ENCODE measurements at places on chromosomes 1 and 21.

- DNase-seq: no peak
Observed at GRCh38 chr1:169694304-169695075, 16.9 kb downstream of the SELL start.

DNA sequence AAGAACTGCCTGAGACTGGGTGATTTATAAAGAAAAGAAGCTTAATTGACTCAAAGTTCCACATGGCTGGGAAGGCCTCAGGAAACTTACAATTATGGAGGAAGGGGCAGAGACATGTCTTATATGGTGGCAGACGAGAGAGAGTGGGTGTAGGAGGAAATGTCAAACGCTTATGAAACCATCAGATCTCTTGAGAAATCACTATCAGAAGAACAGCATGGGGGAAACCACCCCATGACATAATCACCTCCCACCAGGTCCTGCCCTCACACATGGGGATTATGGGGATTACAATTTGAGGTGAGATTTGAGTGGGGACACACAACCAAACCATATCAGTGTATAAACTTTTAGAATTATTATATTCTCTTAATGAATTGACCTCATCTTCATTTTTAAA lies 335.9 kb upstream of the DPYD start:
- no peak for DNase-seq

DNA sequence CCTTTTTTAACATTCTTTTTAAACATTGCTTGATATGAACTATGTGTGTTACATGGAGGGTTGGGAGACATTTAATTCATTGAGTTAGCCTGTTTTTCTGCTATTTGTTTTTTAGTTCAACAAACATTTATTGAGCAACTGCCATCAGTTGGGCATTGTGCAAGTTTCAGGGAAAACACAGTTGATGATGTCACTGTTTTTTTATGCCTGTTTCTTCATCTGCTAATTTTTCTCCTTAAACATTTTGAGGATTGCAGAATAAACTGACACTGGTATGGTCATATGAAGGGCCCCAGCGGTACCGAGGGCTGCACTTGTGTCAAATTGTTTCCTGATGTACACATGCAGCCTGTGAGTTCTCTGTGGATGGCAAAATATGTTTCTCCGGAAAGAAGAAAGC lies 253.0 kb downstream of the FGGY start:
- DNase-seq: peak; percentile 20

DNA sequence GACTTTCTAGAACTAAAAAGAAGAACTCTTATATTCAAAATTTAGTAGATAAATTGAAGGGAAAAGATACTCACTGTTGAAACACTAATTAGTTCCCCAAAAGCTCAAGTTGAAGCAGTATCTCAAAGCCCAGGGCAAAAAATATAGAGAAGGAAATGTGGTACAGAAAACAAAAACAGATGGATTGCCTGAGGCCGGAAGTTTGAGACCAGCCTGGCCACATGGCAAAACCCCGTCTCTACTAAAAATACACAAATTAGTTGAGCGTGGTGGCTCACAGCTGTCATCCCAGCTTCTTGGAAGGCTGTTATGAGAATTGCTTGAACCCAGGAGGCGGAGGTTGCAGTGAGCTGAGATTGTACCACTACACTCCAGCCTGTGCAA lies 36.0 kb downstream of the FAM177B start:
- no peak for DNase-seq

GRCh38 chr1:152034654-152035538 lies 1.9 kb downstream of the S100A11 start:
- DNase-seq: peak; percentile 63

GRCh38 chr1:42952303-42953001 lies 6.2 kb downstream of the SLC2A1 start:
- no peak for DNase-seq

GRCh38 chr1:198228925-198229324 lies 72.1 kb downstream of the NEK7 start:
- DNase-seq: no peak

DNA sequence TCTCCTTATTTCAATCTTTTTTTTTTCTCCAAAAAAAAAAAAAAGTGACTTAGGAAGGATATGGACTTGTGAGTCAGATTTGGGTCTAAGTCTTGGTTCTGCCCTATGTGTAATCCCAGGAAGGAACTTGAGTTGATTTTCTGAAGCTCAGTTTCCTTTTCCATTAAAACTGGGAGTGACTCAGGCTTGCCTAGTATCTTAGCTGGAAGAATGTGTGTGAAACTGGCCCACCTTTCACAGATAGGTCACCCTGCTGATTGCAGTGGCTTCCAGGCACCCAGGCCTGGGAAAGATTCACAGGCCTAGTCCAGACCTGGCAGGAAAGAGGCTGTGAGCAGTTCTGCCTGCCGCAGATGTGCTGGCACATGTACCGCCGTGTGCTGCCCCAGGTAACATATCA lies 218.3 kb upstream of the HOOK1 start:
- DNase-seq: peak; percentile 15

DNA sequence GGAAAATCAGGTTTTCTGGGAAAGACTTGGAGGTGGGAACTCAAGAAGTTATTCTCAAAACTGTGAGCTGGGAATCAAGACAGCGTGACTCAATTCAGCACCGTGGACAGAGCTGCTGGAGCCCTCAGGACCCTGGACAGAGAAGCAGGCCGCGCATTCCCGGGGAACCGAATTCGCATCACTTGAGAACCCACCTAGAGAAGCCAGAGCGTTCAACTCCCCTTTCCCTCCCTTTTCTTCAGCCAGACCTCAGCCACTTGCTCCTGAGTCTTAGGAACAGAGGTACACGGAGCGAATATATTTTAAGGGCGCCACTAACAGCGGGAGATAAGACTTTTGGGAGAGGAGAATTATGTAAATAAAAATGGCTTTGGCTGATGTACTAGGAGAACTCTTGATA lies 2.0 kb upstream of the LIN28A start:
- DNase-seq: peak; percentile 86

DNA sequence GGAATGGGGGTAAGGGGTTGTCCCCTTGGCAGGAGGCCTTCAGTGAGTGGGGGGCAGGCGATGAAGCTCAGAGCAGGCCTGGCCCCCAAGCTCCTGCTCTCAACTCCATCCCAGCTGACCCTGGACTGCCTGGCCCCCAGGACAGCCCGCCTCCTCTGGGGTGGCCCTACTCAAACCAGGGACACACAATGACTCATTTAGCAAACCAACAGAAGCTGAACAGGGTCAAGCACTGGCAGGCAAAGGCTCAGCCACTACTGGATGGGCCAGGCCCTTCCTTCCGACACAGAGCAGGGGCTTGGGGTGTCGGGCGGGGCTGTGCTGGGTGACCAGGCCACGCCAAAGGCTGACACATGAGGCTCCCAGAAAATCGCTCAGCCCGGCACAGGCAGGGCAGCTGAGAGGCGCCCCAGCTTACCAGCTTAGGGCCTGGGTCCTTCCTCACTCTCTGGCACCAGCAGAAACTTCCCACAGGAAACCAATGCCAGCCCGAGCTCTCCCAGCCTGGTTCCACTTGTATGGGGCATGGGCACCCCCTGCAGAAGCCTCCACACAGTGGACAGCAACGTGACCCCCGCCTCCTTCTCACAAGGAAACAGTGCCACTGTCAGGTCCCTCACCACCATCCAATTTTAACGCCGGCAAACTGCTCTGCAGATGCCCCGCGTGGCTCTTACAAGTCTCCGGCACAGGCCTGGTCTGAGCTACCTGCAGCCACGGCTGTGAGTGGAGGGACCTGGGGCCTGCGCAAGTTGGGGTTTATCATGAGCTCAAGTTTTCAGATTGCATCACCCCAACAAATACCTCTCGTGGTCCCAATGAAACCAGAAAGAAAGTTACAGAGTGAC lies 114.3 kb downstream of the NPHP4 start:
- DNase-seq: no peak

GRCh38 chr1:208318150-208318734 lies 74.1 kb upstream of the PLXNA2 start:
- DNase-seq: no peak

DNA sequence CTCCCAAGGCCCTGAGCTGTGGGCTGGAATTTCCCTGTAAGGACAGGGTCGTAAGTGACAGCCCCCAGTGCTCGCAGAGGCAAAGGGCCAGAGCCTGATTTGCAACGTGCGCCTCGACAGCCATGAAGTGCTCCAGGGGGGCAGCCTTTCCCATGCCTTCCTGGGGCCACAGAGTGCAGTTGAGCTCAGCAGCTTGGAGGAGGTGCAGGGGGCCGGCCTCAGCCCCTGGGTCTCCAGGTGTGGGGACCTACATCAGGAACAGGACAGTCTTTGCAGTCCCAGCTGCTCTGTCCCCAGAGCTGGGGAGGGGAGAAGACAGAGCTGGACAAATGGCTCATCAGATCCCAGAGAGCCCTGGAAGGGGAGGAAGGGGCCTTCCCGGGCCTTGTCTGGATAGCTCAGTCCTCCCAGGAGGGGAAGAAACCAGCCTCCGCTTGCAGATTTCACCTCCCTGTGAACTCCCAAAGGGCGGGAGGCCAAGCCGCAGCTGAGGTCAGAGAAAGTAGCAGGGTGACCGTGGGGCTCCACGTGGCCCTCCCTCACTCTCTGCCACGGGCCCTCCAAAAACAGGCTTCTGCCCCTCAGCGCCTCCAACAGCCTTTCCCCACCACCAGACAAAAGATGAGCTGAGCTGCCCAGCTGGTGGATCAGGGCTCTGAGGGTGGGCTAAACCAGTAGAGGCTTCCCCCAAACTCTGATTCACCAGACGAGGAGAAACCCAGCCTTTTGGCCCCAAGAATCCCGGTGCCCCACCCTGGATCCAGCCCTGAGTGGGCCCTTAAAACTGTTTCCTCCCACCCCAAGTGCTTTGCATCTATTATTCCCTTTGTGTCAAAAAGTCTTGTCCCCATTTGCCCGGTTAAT lies 76.5 kb downstream of the DHRS3 start:
- DNase-seq: peak; percentile 63

DNA sequence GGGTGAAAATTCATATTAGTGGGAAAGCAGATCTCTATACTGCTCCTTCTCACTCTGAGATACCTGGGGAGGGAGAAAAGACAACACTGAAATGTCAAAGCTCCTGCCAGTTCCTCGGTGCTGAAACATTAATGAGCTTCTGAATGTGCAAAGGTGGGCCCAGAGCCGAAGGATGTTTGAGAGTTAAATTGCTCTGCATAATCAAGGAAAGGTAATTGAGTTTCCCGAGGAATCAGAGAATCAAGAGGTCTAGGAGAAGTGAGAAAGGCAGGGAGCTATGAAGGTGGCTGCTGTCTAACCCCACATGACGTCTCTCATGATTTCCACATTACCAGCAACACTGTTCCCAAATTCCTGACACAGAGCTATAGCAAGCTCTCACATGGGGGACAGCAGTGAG lies 346.7 kb downstream of the SMYD3 start:
- no peak for DNase-seq

DNA sequence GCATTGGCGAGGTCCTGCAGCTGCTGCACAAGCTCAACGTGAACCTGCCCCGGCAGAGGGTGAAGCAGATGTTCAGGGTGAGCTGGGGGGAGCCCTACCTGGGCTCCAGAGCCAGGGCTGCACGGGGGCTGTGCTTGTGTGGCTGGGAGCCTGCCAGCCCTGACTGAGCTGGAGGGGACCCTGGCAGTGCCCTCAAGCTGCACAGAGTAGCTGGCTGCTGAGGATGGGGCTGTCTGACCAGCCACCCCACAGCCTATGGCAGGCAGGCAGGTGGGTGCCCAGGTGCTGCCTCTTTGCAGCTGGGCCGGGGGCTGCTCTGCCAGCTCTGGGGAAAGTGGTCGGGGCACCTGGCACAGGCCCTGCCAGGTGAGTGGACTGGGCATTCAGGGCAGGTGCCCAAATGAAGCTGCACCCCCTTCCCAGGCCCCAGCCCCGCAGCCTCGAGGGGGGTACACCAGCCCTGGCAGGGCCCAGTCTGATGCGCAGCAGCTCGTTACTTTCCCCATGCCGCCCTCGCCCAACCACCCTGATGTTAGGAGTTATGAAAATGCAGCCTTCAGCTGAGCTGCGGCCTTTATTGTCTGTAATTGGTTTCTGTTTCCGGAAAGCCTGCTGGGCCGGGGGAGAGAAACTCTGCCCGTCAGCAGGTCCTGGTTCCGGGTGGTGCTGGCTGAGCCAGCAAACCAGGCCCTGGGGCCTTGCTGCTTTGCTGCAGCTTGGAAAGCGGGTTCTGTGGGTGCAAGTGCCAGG lies 4.3 kb downstream of the PLCH2 start:
- DNase-seq: no peak

- no peak for DNase-seq
Observed at GRCh38 chr1:12640237-12640957, 3.5 kb upstream of the AADACL4 start.

DNA sequence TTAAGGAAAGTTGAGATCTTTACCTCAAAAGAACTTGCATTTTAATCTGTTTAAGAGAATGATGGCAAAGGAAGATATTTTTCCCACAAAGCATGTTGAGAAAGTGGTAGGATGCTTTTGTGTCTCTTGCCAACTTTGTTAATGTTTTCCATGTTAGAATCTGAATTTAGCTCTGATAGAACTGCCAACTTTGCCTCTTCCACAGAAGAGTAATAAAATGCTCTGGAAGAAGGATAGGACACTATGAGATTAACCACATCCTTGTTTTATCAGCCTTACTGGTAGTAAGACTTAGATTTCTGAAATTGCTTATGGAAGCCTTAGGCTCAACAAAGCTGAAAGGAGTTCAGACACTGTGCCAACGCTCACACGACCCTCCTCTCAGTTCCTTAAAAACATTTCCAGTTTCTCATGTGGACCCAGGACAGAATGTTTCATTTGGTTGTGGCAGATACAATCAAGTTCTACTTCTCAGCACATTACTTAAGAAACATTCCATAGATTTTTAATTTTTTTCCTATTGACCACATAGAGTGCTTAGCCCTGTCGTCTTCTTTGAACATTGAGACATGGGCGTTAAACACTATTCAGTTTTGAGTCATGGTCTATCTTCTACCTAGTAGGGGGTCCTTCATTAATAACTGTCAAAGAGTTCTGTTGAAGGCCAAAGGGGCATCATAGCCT lies 59.0 kb downstream of the MTR start:
- no peak for DNase-seq

DNA sequence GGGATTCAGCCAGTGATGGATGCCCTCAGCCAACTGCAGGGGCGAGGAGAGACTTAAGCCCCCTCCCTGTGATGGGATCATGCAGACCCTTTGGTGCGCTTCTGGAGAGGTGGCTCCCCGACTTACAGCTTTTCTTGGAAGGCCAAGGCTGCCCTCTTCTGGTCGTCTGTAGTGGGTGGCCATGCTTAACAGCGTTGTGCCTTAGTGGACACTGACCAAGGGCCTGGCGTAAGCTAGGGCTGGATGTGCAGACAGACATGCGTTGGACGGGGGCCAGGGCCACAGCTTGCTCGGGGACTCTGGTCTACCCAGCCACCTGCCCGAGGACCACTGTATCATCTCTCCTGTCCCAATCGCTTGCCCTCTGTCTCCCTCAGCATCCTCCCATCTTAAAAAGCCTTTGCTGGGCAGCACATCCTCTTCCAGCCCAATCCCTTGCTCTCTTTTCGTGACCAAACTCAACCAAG lies 5.5 kb downstream of the AZIN2 start:
- DNase-seq: peak; percentile 66
